ENCODE measurements at places on chromosomes 11 and 22.

DNA sequence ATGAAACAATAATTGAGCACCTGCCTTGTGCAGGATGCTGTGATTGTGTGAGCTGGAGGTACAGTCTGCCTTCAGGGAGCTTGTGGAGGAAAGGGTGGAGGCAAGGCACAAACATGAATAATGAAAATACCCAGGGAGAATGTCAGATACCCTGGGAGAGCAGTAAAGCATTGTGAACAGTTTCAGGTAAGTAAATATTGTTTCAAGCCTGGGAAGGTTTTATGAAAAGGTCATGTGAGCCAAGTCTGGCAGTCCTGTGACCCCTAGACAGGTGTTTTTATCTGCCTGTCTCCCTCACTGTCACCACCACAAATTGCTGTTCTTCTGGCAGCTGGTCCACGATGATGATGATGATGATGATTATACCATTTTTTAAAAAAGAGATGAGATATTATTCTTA, 32.0 kb downstream of the SPECC1L start:
- DNase-seq, result no peak

- no peak for DNase-seq
Observed at GRCh38 chr11:71502026-71502425, 25.0 kb upstream of the KRTAP5-7 start.

DNA sequence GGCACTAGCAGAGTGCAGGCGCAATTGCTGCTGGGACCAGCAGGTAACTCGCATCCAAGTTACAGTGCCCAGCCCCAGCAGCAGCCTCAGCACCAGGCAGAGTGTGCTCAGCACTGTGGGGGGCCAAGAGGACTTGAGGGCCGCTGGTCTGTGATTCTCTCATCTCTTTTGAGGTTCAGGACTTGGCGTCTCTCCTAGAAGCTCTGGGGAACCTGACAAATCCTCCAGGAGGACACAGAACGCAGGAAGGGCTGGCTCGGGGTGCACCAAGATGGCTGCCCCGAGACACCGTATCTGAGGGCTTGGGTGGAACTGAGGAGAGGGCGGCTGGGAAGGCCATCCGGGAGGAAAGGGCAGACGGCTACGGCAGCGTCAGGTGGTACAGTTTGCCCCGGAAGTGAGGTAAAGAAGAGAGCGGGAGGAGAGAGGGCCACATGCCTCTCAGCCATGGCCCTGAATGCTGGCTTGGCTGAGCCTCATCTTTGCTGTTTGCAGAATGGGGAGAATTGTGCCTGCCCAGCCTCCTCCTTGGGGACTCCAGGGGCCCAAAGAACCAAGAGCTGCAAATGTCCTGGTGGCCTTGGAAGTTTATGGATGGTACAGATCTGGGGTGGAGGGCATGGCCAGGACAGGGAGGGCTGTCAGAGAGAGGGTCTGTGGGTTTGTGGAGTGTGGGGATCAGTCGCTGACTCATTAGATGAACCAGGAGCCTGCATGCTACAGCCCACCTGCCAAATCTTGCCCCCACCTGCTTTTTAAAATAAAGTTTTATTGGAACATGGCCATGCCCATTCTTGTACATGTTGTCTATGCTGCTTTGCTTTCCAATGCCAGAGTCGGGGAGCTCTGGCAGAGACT, 78.0 kb downstream of the MYEOV start:
- no peak for DNase-seq

GRCh38 chr11:72333661-72334060, 89.7 kb upstream of the PHOX2A start:
- DNase-seq, result no peak

DNA sequence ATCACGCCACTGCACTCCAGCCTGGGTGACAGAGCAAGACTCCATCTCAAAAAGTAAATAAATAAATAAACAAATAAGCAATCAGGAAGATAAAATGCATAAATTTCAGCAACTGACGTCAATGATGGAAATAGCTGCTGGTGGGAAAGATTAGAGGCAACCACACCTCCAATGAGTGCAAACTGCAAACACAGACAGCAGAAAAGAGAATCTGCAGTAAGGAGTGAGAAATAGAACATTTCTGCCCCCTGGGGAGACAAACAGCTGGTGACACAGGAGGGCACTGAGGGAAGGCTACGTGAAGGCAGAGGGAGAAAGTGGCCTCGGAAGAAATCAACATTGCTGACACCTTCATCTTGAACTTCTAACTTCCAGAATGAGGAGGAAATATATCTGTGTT, 6.5 kb downstream of the PI4KA start:
- DNase-seq, result no peak
